ENCODE measurements at places on chromosomes 6 and 20.

GRCh38 chr20:7967199-7967844 is 27.1 kb upstream of the HAO1 start:
- no peak for DNase-seq

- no peak for DNase-seq
Observed at GRCh38 chr20:11993886-11994461, 76.3 kb downstream of the BTBD3 start.

DNA sequence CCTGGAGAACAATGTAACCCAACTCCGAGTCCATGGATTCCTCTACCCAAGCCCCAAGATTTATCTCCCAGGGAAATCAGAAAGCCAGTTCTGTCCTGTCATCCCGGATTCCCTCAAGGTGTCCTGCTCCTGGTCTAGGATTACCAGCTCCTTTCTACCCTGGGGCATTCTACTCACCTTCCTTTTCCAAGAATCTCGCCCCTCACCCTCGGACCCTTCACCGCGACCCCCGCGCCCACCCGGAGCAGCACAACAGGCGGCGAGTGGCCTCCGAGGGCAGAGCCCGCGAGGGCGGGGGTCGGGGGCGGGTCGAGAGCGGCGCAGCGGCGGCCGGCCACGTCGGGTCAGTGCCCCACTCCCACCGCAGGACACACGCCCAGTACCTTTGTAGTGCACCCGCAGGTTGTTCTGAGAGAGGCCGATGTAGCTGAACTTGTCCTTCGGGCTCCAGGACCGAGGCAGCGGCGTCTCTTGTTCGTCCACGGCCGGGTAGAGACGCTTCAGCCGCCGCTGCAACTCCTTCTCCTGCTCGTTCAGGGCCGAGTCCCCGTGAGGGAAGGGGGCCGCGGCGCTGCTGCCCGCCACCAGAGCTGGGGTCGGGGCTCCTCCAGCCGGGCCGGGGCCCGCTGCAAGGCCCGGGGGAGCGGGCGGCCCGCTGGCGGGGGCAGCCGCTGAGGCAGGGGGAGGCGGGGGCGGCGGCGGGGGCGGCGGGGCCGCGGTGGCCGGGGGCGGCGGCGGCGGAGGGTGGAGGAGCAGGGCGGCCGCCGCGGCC is 897 bp downstream of the RANBP9 start:
- peak; percentile 11 for DNase-seq

GRCh38 chr6:141541581-141542324 is 591.0 kb upstream of the GJE1 start:
- DNase-seq: no peak

GRCh38 chr6:14165091-14165490 is 47.5 kb downstream of the CD83 start:
- peak; percentile 9 for DNase-seq

DNA sequence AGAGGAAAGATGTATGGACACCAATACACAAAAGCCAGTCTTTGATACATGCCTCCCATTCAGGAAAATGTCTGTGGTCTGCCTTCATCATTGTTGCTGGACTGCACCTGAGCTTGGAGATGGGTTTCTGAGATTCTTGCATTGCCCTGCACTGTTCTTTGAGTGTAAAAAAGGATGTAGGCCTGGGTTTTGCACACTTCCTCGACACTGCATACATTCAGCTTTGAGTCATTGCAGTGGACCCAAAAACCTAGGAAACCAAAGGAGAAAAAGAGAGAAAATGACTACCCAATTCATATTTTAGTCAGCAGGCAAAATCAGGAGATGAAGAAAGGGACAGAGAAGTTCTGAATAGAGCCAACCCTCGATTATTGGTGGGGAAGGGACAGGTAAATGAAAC is 9.0 kb downstream of the TOMM6 start:
- no peak for DNase-seq

DNA sequence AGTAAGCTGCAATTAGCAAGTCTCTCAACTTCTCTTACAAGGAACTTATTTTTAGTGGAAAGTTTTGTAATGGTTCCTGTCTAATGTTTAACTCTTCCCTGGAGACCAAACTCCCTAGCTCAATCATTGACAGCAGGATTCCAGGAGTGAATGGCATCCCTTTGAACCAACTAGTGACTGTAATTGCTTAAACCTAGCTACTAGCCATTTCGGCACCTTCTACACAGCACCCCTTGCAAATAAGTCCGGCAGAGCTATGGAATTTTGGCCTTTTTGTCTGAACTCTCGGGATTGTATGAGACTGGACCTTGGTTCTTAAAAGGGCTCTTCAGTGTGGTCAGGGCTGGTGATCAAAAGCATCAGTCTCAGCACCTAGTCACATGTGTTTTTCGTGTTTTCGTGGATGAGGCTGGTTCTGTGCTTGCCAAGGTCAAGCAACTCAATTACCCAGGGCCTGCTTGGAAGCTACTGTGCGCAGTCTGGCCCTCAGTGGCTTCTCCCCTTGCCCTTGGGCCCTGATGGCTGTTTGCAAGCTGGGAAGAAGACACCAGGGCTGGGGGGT is 135.3 kb upstream of the NEDD9 start:
- DNase-seq: no peak

DNA sequence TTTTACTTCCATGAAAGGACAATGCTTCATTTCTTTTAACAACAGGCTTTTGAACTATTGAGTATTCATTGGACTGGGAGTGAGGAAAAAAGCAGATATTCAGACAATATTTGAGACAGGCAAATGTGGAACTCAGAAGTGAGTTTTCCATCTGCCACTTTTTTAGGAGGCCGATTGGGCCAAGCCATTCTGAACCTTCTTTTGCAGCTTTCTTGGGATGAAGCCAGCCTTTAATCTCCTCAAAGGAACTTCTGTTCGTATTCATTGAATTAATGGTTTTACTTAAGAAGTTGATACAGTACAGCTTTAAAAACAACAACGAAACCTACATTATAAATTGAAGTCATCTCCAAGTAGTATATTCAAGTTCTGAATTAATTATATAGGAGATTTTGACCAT is 187.1 kb upstream of the RNF217 start:
- DNase-seq: no peak

DNA sequence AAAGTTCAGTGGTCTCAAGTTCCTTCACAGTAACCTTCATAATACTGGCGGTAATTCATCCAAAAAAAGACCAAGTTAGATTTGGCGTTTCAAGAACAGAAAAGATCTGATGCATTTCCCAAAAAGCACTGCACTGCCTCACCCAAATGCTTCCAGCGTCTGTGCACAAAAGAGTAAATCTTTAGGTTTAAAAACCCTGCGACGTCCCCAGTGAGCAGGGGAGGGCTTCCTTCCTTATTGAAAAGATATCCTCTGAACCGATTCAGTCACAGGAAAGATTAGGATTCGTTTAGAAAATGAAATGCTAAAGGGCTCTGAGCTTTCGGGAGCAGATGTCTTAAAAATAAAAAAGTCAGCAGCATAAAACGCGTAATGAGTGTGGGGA is 654 bp downstream of the TBC1D7 start:
- DNase-seq: no peak

GRCh38 chr6:159931112-159931511 is 37.8 kb upstream of the IGF2R start:
- DNase-seq: no peak

DNA sequence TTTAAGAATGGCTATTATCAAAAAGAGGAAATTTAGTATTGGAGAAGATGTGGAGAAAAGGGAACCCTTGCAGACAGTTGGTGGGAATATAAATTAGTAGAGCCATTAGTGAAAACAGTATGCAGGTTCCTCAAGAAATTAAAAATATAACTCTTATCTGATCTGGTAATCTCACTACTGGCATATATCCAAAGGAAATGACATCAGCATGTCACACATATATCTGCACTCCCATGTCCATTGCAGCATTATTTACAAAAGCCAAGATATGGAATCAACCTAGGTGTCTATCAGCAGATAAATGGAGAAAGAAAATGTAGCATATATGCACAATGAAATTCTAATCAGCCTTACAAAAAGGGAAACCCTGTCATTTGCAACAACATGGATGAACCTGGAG is 2.6 kb downstream of the SIRPG start:
- no peak for DNase-seq

- DNase-seq: no peak
Observed at GRCh38 chr6:35248965-35249364, 10.6 kb upstream of the ZNF76 start.

DNA sequence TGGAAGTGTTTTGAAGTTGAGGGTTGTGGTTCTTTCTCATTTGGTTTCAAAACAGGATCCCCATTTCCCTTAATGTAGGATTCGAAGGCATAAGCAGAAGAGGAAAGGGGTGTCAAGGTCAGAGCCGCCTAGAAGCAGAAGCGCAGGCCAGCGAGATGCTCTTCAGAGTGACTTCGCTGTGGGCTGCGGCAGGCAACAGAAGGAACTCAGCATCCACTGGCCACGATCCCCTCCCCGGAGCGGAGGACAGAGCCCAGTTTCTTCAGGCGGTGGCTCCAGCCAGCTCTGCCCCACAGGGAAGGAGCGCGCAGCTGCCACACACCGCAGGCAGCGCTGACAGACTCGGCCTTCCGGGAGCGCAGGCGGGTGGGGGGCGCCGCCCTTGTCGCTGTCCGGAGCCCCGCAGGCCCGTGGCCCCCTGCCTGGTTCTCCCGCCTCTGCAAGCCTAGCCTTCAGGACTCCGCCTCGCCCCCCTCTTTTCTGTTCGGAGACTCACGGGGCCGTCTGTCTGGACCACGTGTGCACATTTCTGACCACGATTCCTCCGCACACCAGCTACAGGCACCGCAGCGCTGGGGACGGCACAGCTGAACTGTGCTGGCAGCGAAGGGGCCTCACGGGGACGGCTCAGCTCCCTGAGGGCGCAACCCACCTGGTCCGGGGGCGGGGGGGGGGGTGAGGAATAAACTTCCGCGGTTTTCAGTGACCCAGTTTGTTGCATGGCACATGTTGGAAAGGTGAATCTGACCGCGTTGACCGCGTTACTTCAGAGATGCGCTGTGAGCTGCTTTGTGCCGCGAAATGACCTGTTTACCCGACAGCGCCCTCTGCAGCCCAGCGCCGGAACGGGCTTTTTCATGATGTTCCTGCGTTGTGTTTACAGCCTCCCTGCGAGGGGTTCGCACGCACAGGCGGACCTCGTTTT is 26.1 kb downstream of the TTLL2 start:
- peak; percentile 69 for DNase-seq

GRCh38 chr20:24485981-24486380 is 16.6 kb downstream of the SYNDIG1 start:
- DNase-seq: no peak

GRCh38 chr6:165889636-165890403 is 226.8 kb upstream of the PDE10A start:
- DNase-seq: no peak

- DNase-seq: no peak
Observed at GRCh38 chr6:107348224-107348623, 111.1 kb downstream of the PDSS2 start.

DNA sequence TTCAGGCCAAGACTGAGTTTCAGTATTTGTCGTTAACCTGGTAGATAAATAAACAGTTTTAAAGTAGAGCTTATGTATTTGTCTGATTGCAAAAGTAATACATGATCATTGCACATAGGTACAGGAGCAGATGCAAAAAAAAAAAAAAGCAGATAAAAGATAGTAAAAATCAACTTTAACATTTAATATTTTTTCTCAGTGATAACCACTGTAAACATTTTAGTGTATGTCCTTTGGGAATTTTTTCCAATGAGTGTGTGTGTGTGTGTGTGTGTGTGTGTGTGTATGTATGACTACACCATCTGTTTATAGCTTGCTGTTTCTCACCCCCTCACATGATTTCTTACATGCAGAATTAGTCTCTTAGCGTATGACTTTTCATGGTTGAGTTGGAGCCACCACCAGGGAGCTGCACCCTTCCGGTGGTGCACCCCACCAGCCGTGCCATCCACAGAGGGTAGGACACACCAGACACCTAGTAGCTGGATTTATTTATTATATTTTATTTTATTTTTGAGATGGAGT is 26.3 kb downstream of the WRNIP1 start:
- no peak for DNase-seq

- no peak for DNase-seq
Observed at GRCh38 chr6:147936703-147937470, 405.8 kb upstream of the SASH1 start.

GRCh38 chr20:37796121-37796520 is 102.3 kb downstream of the CTNNBL1 start:
- no peak for DNase-seq

DNA sequence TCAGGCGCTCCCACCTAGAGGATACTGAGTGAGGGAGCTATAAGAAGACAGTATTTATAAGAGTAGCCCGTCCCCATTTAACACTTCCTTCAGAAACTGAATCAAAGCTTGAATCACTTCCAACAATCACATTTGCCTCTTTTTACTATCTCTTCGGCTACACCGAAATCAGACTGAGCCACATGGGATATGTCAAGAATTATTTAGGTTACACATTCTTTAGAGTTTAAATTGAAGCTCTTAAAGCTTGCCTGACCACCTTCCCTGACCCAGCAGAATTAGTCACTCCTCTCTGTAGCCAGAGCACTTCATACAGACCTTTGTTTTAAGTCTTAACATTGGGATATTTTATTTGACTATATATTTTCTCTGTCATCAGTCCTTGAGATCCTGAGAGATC is 163.7 kb downstream of the MAFB start:
- no peak for DNase-seq
